Activated T-cell treated with anti-CD3 and anti-CD28 coated beads, Interleukin-2, amount 50 U/mL, for 72 hours (primary cell): ENCODE measurements at places on chromosomes 3 and 15.

- DNase-seq, result no peak
These were observed 56.9 kb upstream of the C3orf49 start for GRCh38 chr3:63762180-63762579.

- no peak for DNase-seq
These were observed 66.4 kb downstream of the ASTE1 start for GRCh38 chr3:130960139-130960795.

DNA sequence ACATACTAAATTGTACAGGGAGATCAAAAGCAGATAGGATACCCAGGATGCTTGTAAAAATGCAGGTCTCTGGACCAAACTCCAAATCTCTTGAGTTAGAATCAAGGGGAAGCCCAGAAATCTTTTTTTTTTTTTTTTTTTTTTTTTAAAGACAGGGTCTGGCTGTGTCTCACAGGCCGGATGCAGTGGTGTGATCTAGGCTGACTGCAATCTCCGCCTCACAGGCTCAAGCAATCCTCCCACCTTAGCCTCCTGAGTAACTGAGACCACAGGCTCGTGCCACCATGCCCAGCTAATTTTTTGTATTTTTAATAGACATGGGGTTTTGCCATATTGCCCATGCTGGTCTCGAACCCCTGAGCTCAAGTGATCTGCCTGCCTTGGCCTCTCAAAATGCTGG, 373.5 kb downstream of the SHQ1 start:
- no peak for DNase-seq

DNA sequence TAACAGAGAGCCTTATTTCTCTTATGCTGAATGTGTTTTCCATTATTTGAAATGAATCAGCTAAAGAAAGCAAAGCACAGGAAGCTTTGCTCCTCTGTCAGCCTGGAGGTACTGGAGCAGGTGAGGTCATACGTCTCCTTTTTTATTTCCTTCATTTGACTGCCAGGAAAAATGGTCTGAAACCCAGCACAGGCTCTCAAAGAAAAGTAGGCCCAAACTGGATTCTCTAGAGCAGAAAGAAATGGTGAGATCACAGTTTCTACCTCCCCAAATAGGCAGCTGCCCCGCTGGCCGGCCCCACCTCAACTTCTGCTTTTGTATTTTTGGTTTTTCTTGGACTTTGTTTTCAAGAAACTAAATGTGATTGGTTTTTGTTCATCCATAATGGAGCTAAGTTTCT, 95.1 kb downstream of the RPL39L start:
- DNase-seq, result no peak

GRCh38 chr3:64796607-64797399, 109.0 kb upstream of the ADAMTS9 start:
- no peak for DNase-seq

GRCh38 chr3:105409364-105409763, 42.7 kb downstream of the ALCAM start:
- DNase-seq, result no peak

DNA sequence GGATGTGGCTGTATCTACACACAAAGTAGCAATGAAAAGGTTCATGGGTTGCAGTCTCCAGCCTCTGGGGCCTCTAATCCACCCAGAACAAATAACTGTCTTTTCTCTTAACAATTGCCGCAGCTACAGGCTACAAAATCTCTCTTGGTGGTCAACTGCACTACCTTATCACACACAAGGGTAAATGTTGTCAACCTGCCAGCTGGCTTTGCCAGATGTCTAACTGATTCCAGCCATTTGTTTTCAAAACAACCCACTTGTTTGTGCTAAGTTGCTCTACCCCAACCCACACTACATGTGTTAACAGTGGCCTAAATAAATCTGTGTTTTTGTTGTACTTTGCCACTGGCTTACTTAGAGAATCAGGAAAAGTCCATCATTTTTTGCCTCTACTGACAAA, 447.3 kb downstream of the TAFA4 start:
- DNase-seq, result no peak

DNA sequence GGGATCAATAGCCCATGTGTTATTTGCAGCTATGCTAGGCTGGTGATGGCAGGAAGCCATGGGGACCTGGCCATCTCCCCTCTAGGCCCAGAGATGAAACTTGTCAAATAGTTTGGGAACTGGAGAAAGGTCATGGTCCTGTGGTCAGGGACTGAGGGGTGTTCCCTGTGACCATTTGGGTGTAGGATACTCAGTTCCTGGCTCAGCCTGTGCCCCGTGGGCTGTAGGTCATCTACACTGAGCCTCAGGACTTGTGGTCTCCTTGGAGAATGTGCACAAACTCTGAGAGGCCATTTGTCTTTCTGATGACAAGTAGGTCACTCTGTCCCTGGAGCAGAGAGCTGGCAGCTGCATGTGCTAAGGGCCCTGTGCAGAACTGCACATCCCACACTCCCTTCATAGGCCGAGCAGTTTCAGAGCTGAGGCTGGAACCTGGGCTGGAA, 17.5 kb downstream of the GASK1A start:
- DNase-seq, result no peak

DNA sequence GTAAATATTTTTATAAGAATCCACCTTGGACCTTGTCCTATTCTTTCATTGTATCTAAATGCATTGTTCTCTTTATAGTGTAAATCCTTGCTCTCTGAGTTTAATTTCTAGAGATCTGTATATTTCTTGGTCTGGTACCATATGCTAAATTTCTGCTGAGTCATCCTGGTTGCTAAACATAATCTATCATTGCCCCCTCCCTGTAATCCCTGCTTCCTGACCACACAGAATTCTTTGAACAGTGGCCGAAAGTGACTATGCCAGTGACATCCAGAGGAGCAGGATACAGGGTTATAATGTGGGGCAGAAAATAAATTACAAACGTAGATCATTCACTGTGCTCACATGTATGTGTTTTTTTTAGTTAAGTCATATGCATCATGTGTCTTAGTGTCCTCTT, 143.1 kb downstream of the DIPK2A start:
- DNase-seq, result no peak

- DNase-seq, result no peak
These were observed 51.9 kb upstream of the PFN2 start for GRCh38 chr3:150022381-150023238.

- DNase-seq, result no peak
These were observed 58.0 kb downstream of the CHAC1 start for GRCh38 chr15:41011055-41011815.

DNA sequence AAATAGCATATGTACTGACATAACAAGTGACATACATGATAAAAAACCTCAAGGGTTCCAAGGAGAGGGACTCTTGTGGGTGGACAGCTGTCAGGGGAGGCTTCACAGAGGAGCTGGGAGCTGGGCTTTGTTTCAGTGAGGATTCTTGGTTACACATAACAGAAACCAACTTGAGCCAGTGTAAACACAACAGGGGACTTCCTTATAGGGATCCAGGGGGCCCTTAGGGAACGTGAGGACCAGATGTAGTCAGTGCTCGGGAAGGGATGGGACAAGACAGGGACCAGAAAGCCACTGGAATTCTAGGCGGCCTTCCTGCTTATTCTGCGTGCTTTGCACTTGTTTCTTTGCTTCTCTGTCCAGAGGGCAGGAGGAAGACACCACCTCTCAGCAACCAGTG, 34.9 kb downstream of the SNAPC5 start:
- no peak for DNase-seq

GRCh38 chr3:37856381-37856780, 5.3 kb upstream of the CTDSPL start:
- no peak for DNase-seq

DNA sequence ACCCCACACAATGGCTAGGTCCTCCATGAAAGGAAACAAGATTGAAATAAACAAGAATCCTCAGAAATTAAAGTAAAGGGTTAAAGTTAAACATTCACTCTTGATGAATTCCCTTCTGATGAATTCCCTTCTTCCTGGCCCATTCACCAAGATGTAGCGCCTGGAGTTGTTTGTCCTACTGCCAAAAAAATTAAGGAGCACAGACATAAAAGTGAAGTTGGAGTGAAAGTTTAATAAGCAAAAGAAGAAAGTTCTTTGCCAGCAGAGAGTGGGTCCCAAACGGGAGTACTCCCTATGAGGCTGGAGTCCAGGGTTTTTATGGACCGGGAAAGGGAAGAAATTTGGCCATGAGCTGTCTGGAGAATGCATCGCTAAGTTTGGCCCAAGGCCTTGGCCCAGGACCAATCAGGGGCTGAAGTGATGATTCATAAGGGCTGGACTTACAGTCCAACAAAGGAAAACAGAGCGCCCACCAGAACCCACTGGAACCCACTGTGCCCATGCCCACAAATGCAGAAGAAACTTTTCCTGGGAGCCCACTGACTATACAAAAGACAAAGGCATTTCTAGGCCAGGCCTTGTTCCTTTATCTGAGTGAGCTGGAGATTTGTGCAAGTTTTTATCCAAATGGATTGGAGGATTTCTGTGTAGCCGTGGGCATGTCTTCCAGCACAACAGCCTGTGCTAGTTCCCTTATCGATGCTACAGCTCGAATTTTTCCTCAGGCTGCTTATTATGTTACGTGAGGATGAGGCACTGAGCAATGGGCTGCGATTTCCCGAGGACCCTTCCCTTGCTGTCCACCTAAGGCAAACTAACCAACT, 1561.6 kb downstream of the OTOL1 start:
- no peak for DNase-seq

DNA sequence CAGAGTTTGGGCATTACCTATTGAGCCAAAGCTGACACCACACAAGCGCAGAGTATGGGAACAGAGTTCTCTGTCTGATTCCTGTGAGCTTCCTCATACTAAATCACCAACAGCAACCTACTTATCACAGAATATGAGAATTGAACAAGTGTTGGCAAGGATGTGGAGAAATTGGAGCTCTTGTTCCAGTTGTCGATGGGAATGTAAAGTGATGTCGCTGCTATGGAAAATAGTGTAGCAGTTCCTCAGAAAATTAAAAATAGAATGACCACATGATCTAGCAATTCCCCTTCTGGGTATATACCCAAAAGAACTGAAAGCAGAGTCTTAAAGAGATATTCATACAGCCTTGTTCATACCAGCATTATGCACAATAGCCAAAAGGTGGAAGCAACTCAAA, 33.4 kb downstream of the CD86 start:
- DNase-seq, result no peak

DNA sequence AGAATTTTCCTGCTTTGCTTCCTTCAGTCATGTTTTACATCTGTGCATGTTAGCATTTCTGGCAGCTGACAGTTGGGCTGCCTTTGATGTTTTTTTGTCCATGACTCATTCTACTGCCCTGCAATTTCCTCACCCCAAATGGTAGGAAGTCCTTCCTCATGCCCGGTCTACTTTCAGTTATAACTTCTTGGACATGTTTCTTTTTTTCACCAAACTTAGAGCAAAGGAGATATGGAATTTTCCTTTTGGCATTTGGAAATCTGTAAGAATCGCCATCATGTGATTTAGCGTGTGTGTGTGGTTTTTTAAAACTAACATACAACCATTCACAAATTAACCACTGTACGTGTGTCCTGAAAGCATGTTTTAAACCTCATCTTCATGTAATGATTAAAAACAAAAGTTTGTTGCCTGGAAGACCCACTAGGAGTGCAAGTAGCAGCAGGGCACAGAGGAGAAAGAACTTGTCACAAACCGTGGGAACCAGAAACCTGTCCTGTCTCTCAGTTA, 430.7 kb upstream of the CFAP20DC start:
- peak; percentile 19 for DNase-seq
